ENCODE measurements at places on chromosomes 12 and 14. TPM values are rescaled to one million over a fixed set of nuclear protein-coding genes. Genes with fewer than 3 reads are reported as not detected.

The COA8 gene
- 18.6 TPM for total RNA-seq

The TMEM260 gene
- total RNA-seq = 28.1 TPM

- peaks cover 7% of the 10 kb centered on the region for H3K4me1 ChIP-seq
- no peak overlapping the region for H3K27ac ChIP-seq
- H3K4me3 ChIP-seq = no peak overlapping the region
- no peak for DNase-seq
- no peaks in the 10 kb centered on the region for H3K27me3 ChIP-seq
Observed at GRCh38 chr12:26156201-26156871, 31.5 kb upstream of the BHLHE41 start.

GRCh38 chr12:121970581-121971300, 50.9 kb upstream of the BCL7A start:
- H3K36me3 ChIP-seq = no peaks in the 10 kb centered on the region
- no peaks in the 10 kb centered on the region for H3K27me3 ChIP-seq
- no peak overlapping the region for H3K27ac ChIP-seq
- no peak overlapping the region for H3K4me3 ChIP-seq

DNA sequence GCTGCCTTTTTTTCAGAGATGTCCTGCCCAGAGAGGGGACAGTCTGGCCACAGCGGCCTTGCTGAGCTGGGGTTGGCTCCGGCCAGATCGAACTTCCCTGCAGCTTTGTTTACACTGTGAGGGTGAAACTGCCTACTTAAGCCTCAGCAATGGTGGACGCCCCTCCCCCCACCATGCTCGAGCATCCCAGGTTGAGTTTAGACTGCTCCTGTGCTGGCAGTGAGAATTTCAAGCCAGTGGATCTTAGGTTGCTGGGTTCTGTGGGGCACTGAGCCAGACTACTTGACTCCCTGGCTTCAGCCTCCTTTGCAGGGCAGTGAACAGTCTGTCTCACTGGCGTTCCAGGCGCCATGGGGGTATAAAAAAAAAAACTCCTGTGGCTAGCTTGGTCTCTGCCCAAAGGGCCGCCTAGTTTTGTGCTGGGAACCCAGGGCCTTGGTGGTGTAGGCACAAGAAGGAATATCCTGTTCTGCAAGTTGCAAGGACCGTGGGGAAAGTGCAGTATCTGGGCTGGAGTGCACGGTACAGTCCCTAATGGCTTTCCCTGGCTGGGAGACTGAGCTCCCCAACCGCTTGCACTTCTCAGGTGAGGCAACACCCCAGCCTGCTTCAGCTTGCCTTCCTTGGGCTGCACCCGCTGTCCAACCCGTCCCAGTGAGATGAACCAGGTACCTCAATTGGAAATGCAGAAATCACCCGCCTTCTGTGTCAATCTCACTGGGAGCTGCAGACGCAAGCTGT, 79.1 kb downstream of the LRIG3 start:
- no peaks in the 10 kb centered on the region for H3K4me1 ChIP-seq
- H3K36me3 ChIP-seq = no peaks in the 10 kb centered on the region
- no peak for DNase-seq
- no peak overlapping the region for H3K27ac ChIP-seq
- peaks cover 3% of the 10 kb centered on the region for H3K27me3 ChIP-seq

- H3K36me3 ChIP-seq = no peaks in the 10 kb centered on the region
- DNase-seq = no peak
- no peak overlapping the region for H3K4me3 ChIP-seq
- H3K27me3 ChIP-seq = no peaks in the 10 kb centered on the region
- H3K4me1 ChIP-seq = no peaks in the 10 kb centered on the region
Observed at GRCh38 chr14:23938823-23939222, 14.7 kb upstream of the DHRS4 start.

The SDSL gene
- 7.9 TPM for total RNA-seq

DNA sequence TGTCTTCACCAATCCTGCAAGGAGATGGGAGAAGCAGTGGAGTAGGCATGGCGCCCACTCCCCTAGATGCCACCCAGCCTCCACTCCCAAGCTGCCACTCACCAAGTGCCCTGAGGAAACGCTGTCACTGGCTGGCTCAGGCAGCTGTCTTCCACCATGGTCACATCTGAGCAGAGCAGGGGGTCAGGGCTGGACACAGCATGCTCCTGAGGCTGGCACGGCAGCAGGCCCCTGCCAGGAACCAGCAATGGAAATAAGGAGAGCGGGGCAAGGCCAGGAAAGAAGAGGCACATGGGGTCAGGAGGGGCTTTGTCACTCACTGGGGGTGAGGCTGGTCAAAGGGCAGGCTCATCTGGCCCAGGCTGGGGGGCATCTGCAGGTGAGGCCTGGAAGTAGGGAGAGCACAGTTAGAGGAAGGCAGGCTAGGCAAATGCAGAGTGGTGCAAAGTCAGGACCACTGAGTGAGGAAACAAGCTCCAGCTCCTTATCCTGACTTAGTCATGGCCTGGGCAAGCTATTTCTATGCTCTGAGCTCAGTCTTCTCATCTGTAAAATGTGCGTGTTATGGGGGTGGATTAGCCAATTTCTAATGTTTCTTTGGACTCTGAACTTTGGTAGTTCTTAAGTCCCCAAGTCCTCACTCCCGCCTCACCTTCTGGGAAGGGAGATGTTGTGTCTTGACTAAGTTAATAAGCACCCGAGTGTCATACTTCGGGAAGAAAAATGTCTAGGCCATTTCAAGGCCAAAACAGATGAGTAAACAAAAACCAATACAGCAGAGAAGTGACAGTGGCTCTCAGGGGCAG, 8.0 kb downstream of the NAB2 start:
- no peak overlapping the region for H3K27ac ChIP-seq
- DNase-seq = peak; percentile 23
- H3K4me1 ChIP-seq = peaks cover 15% of the 10 kb centered on the region
- no peaks in the 10 kb centered on the region for H3K27me3 ChIP-seq
- no peaks in the 10 kb centered on the region for H3K36me3 ChIP-seq
- H3K4me3 ChIP-seq = no peak overlapping the region

GRCh38 chr12:94229902-94230301, 81.5 kb downstream of the PLXNC1 start:
- H3K27ac ChIP-seq = no peak overlapping the region
- H3K4me3 ChIP-seq = no peak overlapping the region
- H3K36me3 ChIP-seq = no peaks in the 10 kb centered on the region
- no peak for DNase-seq

The RPGRIP1 gene
- total RNA-seq = not detected

- no peak for DNase-seq
- no peaks in the 10 kb centered on the region for H3K27me3 ChIP-seq
- H3K4me3 ChIP-seq = peak overlapping the region; percentile 82
- H3K4me1 ChIP-seq = peaks cover 6% of the 10 kb centered on the region
Observed at GRCh38 chr12:45732250-45732649, 2.7 kb downstream of the ARID2 start.

DNA sequence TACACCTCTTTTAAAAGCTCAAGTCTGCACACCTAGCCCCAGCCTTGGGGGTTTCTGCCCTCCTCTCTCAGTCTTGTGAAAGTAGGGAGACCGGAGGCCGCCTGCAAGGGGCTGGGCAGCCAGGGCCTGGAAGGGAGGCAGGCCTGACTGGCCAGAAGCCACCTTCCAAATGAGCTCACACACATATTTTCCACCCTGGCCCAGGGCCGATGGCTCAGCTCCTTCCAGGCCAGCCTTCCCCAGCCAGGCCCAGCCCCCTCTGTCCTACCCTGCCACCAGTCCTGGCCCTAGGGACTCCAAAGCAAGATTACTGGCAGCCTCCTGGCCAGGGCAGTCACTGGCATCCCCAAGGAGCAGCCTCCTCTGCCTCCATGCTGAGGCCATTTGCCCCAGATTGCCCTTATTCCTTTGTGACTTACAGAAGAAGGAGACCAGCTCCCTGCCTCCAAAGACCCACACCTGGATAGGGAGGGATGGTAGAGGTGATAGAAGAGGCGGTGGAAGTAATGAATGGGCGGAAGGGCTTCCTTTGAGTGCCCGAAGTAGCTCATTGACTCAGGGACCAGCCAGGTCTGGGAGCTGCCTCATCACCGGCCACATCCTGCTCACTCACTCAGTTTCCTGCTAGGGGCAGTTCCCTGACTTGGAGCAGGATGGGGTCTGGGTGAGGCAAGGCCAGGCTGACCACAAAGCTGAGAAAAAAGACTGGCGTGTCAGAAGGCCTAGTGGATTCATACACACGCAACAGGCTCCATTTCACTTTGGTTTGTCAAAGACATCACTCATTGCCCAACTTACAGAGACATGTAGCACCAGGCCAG, 14.8 kb downstream of the MMP14 start:
- no peak overlapping the region for H3K4me3 ChIP-seq
- peak; percentile 94 for DNase-seq
- H3K27ac ChIP-seq = peak overlapping the region; percentile 96
- H3K36me3 ChIP-seq = no peaks in the 10 kb centered on the region
- peaks cover 36% of the 10 kb centered on the region for H3K4me1 ChIP-seq
- no peaks in the 10 kb centered on the region for H3K27me3 ChIP-seq

GRCh38 chr14:105080161-105080560, 14.9 kb upstream of the GPR132 start:
- no peak overlapping the region for H3K4me3 ChIP-seq
- no peak for DNase-seq
- no peaks in the 10 kb centered on the region for H3K27me3 ChIP-seq

GRCh38 chr12:70240673-70241072, 2.6 kb upstream of the CNOT2 start:
- H3K27me3 ChIP-seq = no peaks in the 10 kb centered on the region
- DNase-seq = no peak
- no peak overlapping the region for H3K4me3 ChIP-seq
- no peaks in the 10 kb centered on the region for H3K4me1 ChIP-seq
- H3K27ac ChIP-seq = no peak overlapping the region

- H3K36me3 ChIP-seq = no peaks in the 10 kb centered on the region
- no peak for DNase-seq
- no peak overlapping the region for H3K4me3 ChIP-seq
- H3K4me1 ChIP-seq = no peaks in the 10 kb centered on the region
- no peak overlapping the region for H3K27ac ChIP-seq
- H3K27me3 ChIP-seq = no peaks in the 10 kb centered on the region
Observed at GRCh38 chr12:55037351-55037987, 17.7 kb downstream of the NEUROD4 start.

The SOAT2 gene
- 0.17 TPM for total RNA-seq

DNA sequence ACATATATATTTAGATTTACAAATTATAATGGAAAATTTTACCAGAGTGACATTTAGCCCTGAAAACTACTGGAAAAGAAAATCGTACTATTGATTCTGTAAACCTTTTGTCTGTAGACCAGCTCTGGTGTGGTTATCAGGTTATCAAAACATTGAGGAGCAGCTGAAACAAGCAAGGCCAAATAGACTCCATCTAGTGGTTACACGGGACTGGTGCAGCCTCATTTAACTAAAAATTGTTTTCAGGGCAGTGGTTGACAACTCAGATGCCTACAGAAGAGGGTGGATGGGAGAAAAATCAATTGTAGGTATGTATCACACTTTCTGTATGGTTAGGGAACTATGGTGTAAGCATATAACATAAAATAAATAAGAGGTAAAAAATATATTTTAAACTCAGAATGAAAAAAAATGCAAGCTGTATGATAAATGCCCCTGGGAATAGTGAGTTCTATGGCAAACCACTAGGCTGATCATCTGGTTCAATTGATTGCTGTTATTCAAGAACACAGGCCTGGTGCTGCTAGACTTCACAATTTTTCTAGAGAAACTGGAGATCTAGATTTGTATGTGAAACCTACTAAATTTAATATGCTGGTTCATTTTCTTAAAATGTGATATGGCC, 51.2 kb downstream of the ACSS3 start:
- peaks cover 2% of the 10 kb centered on the region for H3K4me1 ChIP-seq
- H3K27ac ChIP-seq = no peak overlapping the region
- no peaks in the 10 kb centered on the region for H3K27me3 ChIP-seq
- H3K36me3 ChIP-seq = no peaks in the 10 kb centered on the region

DNA sequence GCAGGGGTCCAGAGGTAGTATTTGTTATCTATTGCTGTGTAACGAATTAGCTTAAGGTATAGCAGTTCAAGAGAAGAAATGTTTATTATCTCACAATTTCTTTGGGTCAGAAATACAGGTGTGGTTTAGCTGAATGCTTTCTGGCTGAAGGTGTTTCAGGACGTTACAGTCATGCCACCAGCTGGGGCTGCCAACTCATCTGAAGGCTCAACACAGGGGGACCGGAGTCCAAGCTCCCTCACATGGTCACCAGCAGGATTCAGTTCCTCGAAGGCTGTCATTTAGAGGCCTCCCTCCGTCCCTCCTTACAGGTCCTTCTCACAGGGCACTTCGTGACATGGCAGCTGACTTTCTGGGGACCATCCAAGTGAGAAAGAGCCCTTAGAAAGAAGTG, 37.5 kb upstream of the SINHCAF start:
- H3K4me1 ChIP-seq = no peaks in the 10 kb centered on the region
- no peak overlapping the region for H3K27ac ChIP-seq
- H3K4me3 ChIP-seq = no peak overlapping the region
- DNase-seq = no peak

The TRIP11 gene
- 51.3 TPM for total RNA-seq

DNA sequence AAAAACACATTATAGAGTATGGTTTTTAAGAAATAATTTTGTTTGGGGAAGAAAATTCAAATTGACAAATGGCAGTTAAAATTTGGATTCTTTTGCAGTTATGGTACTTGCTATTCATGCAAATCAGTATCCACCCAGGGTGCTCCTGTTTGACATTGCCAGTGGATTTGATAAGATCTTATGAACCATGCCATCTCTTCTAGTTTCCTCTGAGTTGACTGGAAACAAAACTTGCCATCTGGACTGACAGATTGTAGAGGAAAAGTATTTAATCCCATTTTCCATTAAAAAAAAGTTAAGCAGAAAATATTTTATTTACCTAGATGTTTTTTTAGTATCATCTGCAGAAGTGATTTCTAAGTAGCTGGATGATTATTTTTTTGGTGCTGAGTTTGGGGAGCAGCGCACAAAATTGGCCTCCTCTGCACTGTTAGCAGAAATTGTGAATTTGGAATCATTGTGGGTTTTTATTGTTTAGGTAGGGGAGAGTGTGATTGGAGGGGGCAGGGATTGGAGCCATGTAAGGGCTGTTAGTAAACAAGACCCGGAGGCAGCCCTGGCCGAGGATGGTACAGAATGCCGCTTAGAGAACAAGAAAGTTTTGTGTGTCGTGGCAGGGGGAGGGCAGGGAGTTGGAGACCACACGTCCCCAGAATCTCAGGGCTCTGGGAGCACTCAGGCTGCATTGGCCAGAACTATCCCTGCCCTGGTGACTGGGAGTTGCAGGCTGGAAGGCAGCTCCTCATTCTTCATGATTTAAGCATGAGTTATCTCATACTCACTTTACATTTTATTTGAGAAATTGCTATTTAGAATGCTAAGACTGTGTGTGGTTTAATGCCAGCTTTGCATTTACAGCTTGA, 56.6 kb downstream of the WDR20 start:
- H3K27me3 ChIP-seq = no peaks in the 10 kb centered on the region
- H3K4me1 ChIP-seq = peaks cover under 1% of the 10 kb centered on the region
- no peak for DNase-seq
- H3K4me3 ChIP-seq = no peak overlapping the region
- no peaks in the 10 kb centered on the region for H3K36me3 ChIP-seq

DNA sequence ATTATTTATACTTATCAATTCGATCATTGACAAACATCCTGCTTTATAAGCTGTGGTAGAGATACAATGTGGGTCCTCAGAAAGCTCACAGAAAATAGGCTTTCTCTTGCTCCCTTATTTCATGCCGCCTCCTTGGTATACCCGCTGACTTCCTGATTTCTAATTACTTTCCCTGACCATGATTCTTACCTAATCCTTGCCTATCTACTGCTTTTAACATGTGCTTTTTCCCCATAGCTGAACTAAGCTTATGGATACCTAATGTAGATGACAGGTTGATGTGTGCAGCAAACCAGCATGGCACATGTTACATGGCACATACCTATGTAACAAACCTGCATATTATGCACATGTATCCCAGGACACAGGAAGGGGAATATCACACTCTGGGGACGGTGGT, 65.1 kb downstream of the ITPR2 start:
- no peak overlapping the region for H3K27ac ChIP-seq
- no peak overlapping the region for H3K4me3 ChIP-seq
- no peaks in the 10 kb centered on the region for H3K4me1 ChIP-seq
- no peak for DNase-seq

All from ovary (tissue), 10 donors.